ENCODE measurements at places on chromosomes 6 and 20. TPM values are rescaled to one million over a fixed set of nuclear protein-coding genes. Genes with fewer than 3 reads are reported as not detected.

Gene GPX5
- total RNA-seq, result not detected

Gene FOXQ1
- total RNA-seq, result not detected

Gene SLC52A3
- total RNA-seq, result not detected

Gene DLK2
- total RNA-seq, result not detected

Gene NTSR1
- total RNA-seq, result 0.30 TPM

Gene TNFRSF21
- 40.6 TPM for total RNA-seq

Gene TREML2
- total RNA-seq, result not detected

Gene CAP2
- total RNA-seq, result 18.0 TPM

Gene HAO1
- total RNA-seq, result not detected

Gene RSPO3
- 8.6 TPM for total RNA-seq

Gene SLC22A3
- not detected for total RNA-seq

Gene ADGRF5
- total RNA-seq, result 37.9 TPM

Gene RNF146
- 48.1 TPM for total RNA-seq

Gene DEFB119
- total RNA-seq, result not detected

Gene SCRT2
- not detected for total RNA-seq

Gene ELOVL4
- total RNA-seq, result 4.1 TPM

Gene C20orf144
- total RNA-seq, result not detected

Gene ADAT2
- 11.3 TPM for total RNA-seq

Gene FAM83B
- not detected for total RNA-seq

Gene POPDC3
- 1.7 TPM for total RNA-seq

Gene BANF2
- total RNA-seq, result not detected

Gene FAM209B
- total RNA-seq, result not detected

Gene CST1
- not detected for total RNA-seq

Gene PRL
- not detected for total RNA-seq

Gene SSTR4
- total RNA-seq, result not detected

Gene RTEL1
- 38.6 TPM for total RNA-seq

Gene ZSCAN16
- total RNA-seq, result 8.9 TPM

Gene C20orf141
- total RNA-seq, result not detected

Gene GTSF1L
- not detected for total RNA-seq

Gene PHACTR1
- total RNA-seq, result 23.2 TPM

Gene LAMA5
- 145 TPM for total RNA-seq

Gene RAB44
- total RNA-seq, result 0.11 TPM

Gene NKX2-4
- total RNA-seq, result not detected

Gene SRSF3
- total RNA-seq, result 422 TPM

Gene ADIG
- total RNA-seq, result not detected

Gene SMOC2
- not detected for total RNA-seq

Gene CLVS2
- not detected for total RNA-seq

Gene SLC32A1
- not detected for total RNA-seq

Gene BPIFB1
- not detected for total RNA-seq

Gene FAM83D
- total RNA-seq, result 46.0 TPM

Gene FUT9
- total RNA-seq, result not detected

Gene TFAP2A
- not detected for total RNA-seq

Gene NRSN1
- not detected for total RNA-seq

Gene CLIC1
- total RNA-seq, result 535 TPM

Gene GFRAL
- not detected for total RNA-seq

Gene CAGE1
- not detected for total RNA-seq

Gene BYSL
- total RNA-seq, result 41.8 TPM

Gene FAM217A
- total RNA-seq, result not detected

Gene TFAP2D
- total RNA-seq, result not detected

Gene SALL4
- total RNA-seq, result 1.9 TPM

Gene NOX3
- total RNA-seq, result not detected
